A549 treated with Hydrocortisone at 1 μM for 4 hours (cell line): ENCODE measurements at places on chromosomes 7 and 10. TPM values are rescaled to one million over a fixed set of nuclear protein-coding genes. Genes with fewer than 3 reads are reported as not detected.

The ASB10 gene
- total RNA-seq: not detected in 5 replicates

The ATG9B gene
- 0.34 to 1.1 TPM (median 0.70 TPM) in 5 replicates for total RNA-seq

The HYAL4 gene
- not detected in 5 replicates for total RNA-seq

The SCIN gene
- total RNA-seq: 0.28 to 0.44 TPM (median 0.36 TPM) in 5 replicates

The GRID2IP gene
- 0.02 TPM in 1 of 5 replicates, not detected in the others for total RNA-seq

The NPC1L1 gene
- 0.05 to 0.11 TPM (median 0.08 TPM) in 5 replicates for total RNA-seq

The ARHGAP22 gene
- total RNA-seq: 3.5 to 4.0 TPM (median 3.7 TPM) in 5 replicates

The ZNF425 gene
- 1.1 to 1.7 TPM (median 1.4 TPM) in 5 replicates for total RNA-seq

The PRSS58 gene
- total RNA-seq: not detected in 5 replicates

The PLAU gene
- total RNA-seq: 95.7 to 133 TPM (median 109 TPM) in 5 replicates

The AVL9 gene
- total RNA-seq: 20.6 to 29.5 TPM (median 27.3 TPM) in 5 replicates

The CYP2C19 gene
- total RNA-seq: not detected in 5 replicates

The C10orf53 gene
- total RNA-seq: not detected in 5 replicates

The PTF1A gene
- total RNA-seq: not detected in 5 replicates

The LIPK gene
- total RNA-seq: not detected in 5 replicates

The KIAA1217 gene
- total RNA-seq: 1.1 to 1.7 TPM (median 1.4 TPM) in 5 replicates

The COL13A1 gene
- total RNA-seq: 0.14 to 0.30 TPM (median 0.25 TPM) in 5 replicates

The OR2A7 gene
- total RNA-seq: not detected in 5 replicates

The PKD2L1 gene
- total RNA-seq: 0.05 to 0.31 TPM (median 0.16 TPM) in 5 replicates

The PSD gene
- 0.25 to 0.78 TPM (median 0.43 TPM) in 5 replicates for total RNA-seq

The DLG5 gene
- total RNA-seq: 30.4 to 42.7 TPM (median 36.6 TPM) in 5 replicates

The APBB1IP gene
- total RNA-seq: 5.1 to 6.4 TPM (median 5.9 TPM) in 5 replicates

The OAT gene
- total RNA-seq: 63.6 to 105 TPM (median 73.9 TPM) in 5 replicates

The THSD7A gene
- total RNA-seq: 1.3 to 2.7 TPM (median 2.2 TPM) in 5 replicates

The DRGX gene
- total RNA-seq: 0.03 to 0.08 TPM (median 0.06 TPM) in 3 of 5 replicates, not detected in the others

The SLC18A3 gene
- 0.03 TPM in 1 of 5 replicates, not detected in the others for total RNA-seq

The GDF2 gene
- total RNA-seq: not detected in 5 replicates

The PPP1R9A gene
- 2.8 to 4.6 TPM (median 3.7 TPM) in 5 replicates for total RNA-seq

The FEZF1 gene
- total RNA-seq: not detected in 5 replicates

The PLOD3 gene
- 77.9 to 84.6 TPM (median 80.8 TPM) in 5 replicates for total RNA-seq

The BAMBI gene
- 8.9 to 11.3 TPM (median 10.4 TPM) in 5 replicates for total RNA-seq

The EIF4EBP2 gene
- total RNA-seq: 12.0 to 17.3 TPM (median 14.1 TPM) in 5 replicates

The NPSR1 gene
- total RNA-seq: not detected in 5 replicates

The MRC1 gene
- 0.02 to 0.03 TPM (median 0.03 TPM) in 4 of 5 replicates, not detected in the other for total RNA-seq

The TDRD1 gene
- not detected in 5 replicates for total RNA-seq

The FAM25C gene
- total RNA-seq: 0.59 to 2.9 TPM (median 0.93 TPM) in 4 of 5 replicates, not detected in the other

The GPR141 gene
- total RNA-seq: not detected in 5 replicates

The CNNM2 gene
- 4.1 to 5.5 TPM (median 4.4 TPM) in 5 replicates for total RNA-seq

The EXOSC1 gene
- total RNA-seq: 51.7 to 58.9 TPM (median 54.8 TPM) in 5 replicates
